CD4-positive, CD25-positive, alpha-beta regulatory T cell (primary cell): ENCODE measurements at places on chromosomes 13 and 19.

DNA sequence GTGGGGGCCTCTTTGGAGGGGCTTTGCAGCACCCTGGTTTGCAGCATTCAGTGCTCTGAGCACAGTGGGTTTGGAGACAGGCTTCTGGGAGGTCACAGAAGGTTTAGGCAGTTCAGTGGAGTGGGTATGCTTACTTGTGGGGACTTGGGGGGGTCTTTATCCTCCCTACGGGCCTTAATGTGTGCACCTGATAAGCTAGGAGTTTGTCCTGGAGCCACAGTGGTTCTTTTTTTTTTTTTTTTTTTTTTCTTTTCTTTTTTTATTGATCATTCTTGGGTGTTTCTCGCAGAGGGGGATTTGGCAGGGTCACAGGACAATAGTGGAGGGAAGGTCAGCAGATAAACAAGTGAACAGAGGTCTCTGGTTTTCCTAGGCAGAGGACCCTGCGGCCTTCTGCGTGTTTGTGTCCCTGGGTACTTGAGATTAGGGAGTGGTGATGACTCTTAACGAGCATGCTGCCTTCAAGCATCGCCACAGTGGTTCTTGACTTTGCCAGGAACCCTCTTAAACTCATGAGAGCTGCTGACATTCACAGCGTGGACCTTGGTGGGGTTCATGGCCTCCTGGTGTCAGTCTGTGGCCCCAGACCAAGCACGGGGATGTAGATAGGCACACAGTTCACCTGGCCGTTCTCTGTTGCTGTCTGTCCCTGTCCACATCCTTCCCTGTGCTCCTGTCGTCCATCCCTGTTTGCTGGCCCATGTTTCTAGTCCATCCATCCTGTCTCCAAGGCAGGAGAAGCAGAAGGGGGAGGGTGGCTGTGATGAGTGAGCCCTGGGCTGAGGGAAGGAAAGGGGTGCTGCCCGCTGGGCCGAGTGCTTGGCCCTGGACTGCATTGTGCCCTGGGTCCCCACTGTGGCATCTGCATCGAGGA is 2.7 kb downstream of the EGLN2 start:
- no peak for DNase-seq

DNA sequence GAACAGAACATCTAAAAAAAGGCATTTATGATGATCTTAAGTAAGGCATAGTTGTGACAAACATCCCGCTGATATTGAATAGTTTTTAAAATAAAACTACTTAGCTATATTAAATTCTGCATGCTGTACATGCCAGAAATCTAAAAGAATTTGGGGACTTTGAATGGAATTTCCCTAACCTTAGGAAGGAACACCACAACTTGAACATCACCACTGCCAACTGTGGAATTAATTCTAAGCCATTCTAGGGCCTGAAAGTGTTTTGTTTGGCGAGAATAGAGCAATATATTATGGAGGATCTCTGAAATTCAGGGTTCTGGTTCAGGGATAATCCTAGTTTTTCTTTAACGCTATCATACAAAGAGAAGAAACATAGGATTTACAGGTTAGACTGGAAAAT is 17.8 kb upstream of the LATS2 start:
- DNase-seq: no peak

- DNase-seq: no peak
Observed at GRCh38 chr19:24054044-24054935, 32.7 kb upstream of the ZNF254 start.

DNA sequence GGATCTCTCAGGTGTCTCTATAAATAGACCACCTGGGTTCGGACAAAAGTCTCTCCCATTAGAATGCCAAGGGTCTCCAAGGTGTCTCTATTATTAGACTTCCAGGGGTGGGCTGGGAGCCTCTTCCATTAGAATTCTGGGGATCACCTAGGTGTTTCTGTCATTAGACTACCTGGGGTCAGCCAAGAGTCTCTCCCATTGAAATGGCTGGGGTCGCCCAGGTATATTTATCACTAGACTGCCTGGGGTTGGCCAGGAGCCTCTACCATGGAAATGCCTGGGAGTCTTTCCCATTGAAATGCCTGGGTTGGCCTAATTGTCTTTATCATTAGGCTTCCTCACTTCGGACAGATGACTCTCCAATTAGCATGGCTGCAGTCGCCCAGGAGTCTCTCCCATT is 1565.5 kb downstream of the UQCRFS1 start:
- DNase-seq: no peak

DNA sequence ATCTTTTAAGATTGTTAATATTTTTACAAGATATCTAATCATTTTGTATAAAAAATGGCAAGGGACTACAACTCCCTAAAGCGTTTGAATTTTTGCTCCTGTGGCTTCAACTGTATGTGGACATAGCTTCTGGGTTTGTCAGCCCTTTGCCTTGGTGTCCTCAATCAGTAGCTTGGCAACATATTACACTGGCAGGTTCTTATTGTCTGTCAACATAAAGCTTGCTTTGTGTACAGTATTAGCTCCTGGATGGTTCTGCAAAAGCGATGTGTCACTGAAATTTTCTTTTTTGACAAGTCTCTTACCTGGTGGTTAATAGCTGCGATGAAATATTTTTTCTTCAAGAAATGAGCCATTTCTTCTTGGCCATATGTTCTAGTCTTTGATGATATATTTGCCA is 190.0 kb downstream of the HS6ST3 start:
- DNase-seq: no peak

GRCh38 chr19:46644720-46645119 is 8.7 kb upstream of the GNG8 start:
- DNase-seq: no peak

DNA sequence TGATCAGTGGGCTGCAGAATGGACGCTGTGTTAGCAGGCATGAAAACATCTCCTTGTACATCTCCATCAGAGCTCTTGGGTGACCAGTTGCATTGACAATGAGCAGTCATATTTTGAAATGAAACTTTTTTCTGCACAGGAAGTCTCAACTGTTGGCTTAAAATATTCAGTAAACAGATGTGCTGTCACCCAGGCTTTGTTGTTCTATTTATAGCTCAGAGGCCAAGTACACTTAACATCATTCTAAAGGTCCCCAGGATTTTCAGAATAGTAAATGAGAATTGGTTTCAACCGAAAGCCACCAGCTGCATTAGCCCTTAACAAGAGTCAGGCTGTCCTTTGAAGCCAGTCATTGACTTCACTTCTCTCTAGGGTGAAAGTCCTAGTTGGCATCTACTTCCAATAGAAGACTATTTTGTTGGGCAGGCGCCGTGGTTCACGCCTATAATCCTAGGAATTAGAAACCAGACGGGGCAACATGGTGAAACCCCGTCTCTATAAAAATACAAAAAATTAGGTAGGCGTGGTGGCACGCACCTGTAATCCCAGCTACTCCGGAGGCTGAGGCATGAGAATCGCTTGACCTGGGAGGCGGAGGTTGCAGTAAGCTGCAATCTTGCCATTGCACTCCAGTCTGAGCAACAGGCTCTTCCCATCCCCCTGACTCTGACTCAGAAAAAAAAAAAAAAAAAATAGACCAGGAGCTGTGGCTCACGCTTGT is 7.9 kb upstream of the PDE4A start:
- peak; percentile 87 for DNase-seq

DNA sequence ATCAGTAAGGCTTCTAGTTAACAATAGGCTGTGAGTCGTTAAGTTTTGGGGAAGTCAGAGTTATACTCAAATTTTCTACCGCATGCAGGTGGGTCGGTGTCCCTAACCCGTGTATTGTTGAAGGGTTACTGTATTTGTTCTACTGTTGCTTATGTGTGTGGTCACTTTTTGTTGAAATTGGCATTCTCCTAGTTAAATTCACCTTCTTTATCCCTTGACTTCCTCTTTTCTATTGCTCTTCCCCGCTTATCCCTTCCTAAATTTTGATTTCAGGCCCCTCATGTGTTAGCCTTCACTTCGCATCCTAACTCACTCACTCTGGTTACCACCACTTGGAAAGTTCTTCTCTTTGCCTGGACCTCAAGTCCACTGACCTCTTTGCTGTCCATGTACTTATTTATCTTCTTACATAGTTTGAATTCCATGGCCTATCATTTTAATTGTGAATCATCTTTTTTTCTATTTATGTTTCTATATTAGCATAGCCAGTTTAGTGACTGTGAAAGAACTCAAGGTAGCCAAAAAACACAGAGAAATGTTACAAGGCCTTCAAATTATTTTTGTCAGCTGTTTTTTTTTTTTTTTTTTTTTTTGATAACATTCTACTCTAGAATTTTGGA is 52.9 kb downstream of the NDFIP2 start:
- DNase-seq: no peak

- DNase-seq: no peak
Observed at GRCh38 chr13:77029436-77029835, 2.5 kb upstream of the FBXL3 start.

- DNase-seq: no peak
Observed at GRCh38 chr13:41056194-41056593, 5.1 kb upstream of the WBP4 start.

DNA sequence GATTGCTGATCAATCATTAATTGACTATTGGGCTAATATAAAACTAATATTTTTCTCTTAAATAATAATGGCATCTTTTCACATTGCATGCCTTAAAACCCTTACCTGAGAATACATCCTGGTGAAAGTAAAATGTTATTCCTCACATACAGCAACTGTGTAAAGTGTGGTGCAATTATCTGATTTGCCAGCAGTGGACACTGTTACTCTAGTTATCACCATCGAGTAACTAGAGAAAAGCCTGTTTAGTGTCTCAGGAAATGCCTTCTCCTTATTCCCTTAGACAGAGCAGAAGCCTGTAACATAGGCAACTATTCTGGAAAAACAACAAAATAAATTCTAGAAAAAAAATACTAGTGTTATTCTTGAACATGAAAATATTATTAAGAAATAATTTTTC is 459.8 kb downstream of the FGF14 start:
- no peak for DNase-seq
